Stimulated activated naive B cell treated with anti-CD40 and anti-IgM and Interleukin-4, amounts not matched to agents 10 μg/mL and 1 μg/mL and 100 μg/mL, for 72 hours (primary cell): ENCODE measurements at places on chromosomes 1 and 21.
A peak's percentile ranks its signal among the peaks of the same experiment; 100 is the strongest.

DNA sequence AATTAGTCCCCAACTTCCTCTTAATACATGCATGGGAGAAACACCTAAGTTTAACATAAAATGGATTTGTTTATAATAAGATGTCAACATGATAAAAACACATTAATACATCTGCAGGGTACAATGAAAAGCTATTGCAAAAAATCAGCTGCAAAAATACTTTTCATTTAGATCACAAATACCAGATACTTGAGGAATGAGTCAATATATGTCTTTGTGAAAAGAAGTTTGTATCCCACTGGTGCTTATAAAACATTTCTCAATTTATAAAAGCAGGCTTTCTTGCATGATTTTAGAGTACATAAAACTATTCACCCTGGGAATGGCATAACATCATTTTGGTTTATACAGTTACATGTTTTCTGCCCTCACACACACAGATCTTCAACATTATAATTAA lies 18.6 kb upstream of the PRKAA2 start:
- no peak for DNase-seq

- DNase-seq: no peak
Measured at GRCh38 chr1:15943992-15944307, 32.0 kb downstream of the ZBTB17 start.

DNA sequence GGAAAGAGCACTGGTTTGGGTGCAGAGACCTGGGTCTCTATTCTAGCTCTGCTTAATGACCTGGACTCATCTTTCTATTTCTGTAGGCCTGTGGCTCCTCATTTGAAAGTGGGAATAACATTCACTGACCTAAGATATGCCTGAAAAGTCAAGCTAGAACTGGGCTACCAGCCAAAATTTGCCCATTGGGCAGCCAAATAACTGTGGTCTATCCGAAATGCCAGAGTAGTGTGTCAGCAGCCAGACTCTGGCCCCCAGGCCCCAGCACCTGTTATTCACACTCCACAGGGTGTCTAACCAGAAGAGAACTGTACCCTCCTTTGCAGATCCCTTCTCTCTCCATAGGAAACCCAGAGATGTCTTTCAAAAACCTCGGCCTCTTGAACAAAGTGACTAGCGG lies 12.6 kb downstream of the DAB1 start:
- DNase-seq: no peak

DNA sequence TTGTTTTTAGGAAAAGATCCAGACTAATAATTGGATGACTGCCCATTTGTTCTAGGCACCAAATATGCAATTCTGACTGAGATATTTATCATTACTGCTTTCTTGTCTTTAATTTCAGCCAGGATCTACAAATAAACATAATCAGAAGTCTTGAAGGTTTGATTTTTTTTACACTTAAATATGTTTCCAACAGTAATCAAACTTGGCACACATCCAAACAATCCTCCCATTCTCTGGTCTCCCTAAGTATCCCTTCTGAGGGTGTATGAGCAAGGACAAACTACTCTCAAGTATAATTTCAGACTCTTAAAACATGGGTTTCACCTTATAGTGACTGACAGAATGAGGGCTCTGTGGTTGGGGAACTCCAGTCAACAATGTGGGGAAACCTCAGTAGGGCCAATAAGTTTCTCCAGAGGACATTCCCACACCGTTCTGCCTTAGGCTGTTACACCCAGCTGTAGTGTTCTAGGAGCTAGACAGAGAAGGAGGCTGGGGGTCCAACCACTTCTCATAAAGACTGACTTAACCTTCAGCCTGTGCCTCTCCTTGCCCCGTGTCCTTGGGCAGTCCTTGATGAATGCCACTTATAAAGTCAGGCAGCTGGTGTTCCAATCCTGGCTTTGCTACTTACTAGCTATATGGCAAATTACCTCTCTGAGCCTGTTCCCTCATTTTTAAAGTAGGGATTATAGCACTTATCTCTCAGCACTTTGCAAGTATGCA lies 1.5 kb upstream of the PALMD start:
- DNase-seq: no peak

- DNase-seq: no peak
Measured at GRCh38 chr1:37948166-37948565, 1.3 kb upstream of the INPP5B start.

DNA sequence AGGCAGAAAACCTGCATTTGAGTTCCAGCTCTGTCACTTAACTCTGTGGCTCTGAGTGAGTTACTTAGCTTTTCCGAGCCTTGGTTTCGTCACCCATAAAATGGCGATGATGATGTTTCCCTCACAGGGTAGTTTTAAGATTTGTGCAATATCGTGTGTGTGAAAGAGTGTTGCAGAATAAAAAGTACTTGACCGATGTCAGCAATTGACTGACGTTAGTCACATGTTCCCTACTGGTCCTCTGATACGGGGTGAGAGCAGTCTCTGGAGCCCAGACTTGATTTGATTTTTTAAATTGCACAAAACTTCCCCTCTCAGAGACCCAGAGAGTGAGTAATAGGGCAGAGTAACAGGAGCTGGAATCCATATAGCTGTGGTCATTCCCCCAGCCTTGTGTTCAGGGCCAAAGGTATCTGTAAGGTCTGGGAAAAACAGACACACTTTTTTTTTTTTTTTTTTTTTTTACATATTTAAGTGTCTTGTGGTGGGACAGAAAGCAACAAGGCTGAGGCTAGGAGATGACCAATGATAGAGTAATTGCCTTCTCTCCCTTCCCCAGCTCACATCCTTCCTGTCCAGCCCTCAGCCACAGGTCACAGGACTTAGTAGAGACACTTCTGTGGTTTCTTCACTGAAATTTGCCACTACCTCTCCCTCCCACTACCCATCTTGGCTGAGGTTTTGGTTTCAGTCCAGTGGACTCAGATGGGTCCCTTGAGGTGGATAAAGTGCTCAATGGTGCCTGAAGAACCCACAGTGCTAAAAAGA lies 2.0 kb downstream of the FCER1G start:
- DNase-seq: peak; percentile 54

- DNase-seq: no peak
Measured at GRCh38 chr21:31675960-31676359, 16.5 kb downstream of the SOD1 start.

GRCh38 chr1:45423906-45424678 lies 66.9 kb downstream of the TESK2 start:
- no peak for DNase-seq

DNA sequence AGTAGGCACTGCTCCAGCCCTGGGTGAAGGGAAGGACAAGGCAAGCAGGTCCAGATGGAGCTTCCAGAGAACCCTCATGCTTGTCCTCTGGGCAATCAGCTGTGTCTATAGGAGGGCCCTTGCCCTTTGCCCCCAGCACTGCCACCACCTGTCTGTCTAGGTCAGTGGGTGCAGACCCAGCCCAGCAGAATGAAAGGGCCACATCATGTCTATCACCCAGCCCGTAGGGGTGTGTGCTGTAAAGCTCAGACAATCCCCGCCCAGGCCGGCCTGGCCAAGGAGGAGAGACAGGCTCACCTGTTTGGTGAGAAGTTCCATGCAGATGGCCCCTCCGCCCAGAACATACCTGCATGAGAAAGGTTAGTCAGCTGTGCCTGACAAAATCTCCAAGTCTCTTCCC lies 7.0 kb downstream of the UBE2Q1 start:
- no peak for DNase-seq

GRCh38 chr1:166814611-166815010 lies 24.7 kb upstream of the POGK start:
- no peak for DNase-seq

DNA sequence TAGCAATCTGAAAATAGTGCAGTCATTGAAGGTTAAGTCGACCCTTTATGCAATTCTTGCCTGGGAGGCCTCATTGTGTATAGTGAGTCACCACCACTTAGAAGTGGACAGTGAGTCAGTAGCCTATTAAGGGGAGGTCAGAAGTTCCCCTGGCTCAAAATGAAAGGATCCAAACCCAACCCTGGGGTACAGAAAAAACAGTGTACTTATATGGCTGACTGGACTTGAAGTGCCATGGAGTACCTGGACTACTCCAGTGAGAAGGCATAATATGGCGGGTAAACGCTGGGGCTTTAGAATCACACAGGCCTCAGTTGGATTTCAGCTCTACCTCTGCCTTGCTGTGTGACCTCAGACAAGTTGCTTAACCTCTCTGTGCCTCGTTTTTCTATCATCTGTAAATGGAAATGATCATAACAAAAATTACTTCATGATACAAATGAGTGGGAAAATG lies 2.2 kb upstream of the BCL9 start:
- DNase-seq: no peak

DNA sequence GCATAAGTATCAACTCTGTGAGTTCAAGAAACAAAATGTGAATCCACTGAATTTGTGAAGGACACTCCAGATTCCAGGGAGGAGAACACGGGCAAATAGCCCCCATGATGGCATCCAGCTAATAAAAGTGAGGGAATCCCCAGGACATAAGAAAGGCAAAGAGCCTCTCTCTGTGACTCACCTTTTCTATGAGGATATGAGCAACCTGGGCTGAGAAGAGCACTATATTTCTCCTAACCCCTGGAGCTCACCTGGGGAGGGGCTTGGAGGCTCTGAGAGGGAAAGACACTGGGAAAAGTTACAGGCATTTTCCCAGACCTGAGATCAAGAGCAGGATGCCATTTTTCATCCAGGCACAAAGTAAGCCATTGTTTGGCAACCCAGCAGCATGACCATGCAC lies 1298.8 kb downstream of the PLA2G4A start:
- no peak for DNase-seq

GRCh38 chr21:17819877-17820229 lies 697 bp upstream of the C21orf91 start:
- DNase-seq: no peak

- DNase-seq: no peak
Measured at GRCh38 chr1:107464827-107465226, 324.0 kb downstream of the NTNG1 start.

- DNase-seq: peak; percentile 79
Measured at GRCh38 chr1:119347858-119348257, 20.7 kb upstream of the HAO2 start.

DNA sequence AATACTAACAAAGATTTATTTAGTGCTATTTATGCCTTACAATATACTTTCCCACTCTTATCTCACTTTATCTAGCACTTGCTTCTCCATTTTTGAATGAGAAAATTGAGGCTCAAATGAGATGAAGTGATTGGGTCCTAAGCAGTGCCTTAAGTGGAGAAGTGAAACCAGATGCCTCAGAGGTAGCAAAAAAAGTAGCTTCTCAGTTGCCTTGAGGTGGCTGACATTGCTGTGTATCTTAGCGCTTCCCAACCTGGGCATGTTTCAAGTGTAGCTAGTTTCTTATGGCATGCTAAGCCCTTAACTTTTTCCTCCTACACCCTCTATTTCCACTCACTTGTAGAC lies 390.4 kb downstream of the OMA1 start:
- no peak for DNase-seq

DNA sequence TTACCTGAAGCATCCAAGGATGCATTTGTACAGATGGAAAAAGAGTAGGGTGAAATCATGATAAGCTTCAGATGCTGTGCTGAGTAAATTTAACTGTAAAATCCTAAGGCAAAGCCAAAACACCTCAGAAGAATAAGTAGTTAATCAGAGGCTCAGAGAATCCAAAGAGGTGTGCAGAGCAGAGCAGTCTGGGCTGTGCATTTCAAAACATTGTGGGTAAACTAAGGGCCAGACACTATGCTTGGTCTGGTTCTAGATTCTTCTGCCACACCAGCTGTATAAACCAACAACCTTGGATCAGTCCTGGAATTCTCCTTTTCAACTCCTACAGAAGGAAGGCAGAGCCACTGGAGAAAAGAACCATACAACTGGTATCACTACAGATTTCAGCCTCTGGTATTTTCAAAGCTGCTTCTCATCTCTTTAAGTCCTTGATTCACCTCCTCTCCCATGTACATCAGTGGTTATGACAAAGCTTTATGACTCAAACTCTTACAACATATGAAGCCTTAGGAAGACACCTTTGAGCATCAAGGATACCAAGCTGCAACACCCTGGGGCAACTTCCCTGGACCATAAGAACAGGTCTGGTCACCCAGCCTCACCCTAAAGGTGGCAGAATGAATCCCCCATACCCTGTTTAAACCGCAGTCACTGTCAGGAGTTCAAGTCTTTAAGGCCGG lies 11.6 kb upstream of the HIPK1 start:
- no peak for DNase-seq

- DNase-seq: no peak
Measured at GRCh38 chr1:203142684-203143408, 15.3 kb downstream of the ADORA1 start.

DNA sequence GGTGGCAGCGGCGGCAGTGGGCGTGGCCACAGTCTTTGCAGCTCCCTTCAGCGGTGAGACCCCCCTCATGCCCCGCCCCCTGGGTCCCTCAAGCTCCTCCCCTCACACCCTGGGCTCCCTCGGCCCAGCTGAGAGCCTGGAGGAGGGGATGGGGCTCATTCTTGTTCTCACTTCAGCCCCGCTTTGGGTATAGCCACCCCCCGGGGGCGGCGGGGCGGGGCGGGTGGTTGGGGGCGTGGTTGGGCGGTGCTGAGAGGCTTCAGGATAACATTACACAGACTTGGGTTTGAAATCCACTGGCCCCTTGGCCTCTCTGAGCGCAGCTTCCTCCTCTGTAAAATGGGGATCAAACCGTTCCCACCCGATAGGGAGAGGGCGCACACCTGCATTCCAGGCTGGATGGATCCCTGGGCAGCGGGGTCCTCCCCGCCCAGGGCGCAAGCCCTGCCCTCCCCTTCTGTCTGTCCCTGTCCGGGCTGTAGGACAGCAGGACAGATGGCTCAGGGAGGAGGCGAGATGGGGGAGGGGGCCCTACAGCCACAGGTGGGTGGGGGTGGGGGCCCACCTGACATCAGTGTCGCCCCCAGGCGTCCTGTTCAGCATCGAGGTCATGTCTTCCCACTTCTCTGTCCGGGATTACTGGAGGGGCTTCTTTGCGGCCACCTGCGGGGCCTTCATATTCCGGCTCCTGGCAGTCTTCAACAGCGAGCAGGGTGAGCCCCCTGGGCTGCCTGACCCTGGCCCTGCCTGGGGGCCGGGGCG lies 5.1 kb downstream of the CLCNKA start:
- no peak for DNase-seq

DNA sequence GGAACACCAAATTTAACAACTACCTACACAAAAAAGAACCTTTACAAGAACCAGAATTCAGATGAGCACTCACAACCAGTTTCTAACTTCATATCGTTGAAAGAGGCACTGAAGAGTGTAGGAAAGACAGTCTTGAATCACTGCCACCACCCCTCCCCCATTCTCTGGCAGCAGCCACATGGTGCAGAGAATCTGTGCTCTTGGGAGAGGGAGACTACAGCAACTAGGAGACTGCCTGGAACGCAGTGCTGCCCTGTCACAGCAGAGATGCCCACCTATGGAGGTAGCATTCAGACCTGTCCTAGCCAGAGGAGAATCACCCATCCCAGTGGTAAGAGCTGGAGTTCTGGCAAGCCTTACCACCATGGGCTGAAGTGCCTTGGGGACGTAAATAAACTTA lies 7.3 kb downstream of the CCN1 start:
- DNase-seq: no peak

DNA sequence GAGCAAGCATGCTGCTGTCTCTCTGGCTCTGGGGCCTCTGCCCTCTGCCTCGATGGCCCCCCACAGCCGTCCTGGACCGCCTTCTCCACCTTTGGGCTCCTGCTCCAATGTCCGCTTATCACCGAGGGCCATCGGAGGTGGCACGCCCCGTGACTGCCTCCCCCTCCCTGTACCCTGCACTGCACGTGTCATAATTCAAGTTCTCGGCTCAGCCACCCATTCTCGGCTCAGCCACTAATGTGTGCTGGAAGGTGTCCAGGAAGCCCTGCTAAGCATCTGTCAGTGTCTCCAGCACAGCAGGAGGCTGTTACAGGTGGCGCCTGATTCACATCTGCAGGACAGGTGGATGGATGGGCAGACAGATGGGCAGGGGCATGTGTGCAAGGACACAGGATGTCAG lies 45.5 kb downstream of the TP73 start:
- no peak for DNase-seq
